ENCODE measurements at places on chromosomes 1 and 21.

- DNase-seq = no peak
Measured at GRCh38 chr1:211928290-211928801, 97.8 kb upstream of the LPGAT1 start.

DNA sequence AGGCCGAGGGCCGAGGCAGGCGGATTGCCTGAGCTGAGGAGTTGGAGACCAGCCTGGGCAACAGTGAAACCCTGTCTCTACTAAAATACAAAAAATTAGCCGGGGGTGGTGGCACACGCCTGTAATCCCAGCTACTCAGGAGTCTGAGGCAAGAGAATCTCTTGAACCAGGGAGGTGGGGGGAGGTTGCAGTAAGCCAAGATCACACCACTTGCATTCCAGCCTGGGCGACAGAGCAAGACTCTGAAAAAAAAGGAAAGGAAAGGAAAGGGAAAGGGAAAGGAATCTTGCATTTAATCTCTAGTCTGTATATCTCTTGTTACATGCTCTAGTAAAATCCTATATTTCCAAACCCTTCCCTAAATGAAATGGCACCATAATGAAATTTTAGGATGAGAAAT, 328.3 kb upstream of the ADGRL2 start:
- no peak for DNase-seq

- peak; percentile 85 for DNase-seq
Measured at GRCh38 chr1:12230549-12231275, 882 bp downstream of the VPS13D start.

GRCh38 chr1:10904396-10905358, 107.8 kb upstream of the TARDBP start:
- no peak for DNase-seq

- DNase-seq = no peak
Measured at GRCh38 chr1:5910276-5910620, 82.0 kb downstream of the NPHP4 start.

DNA sequence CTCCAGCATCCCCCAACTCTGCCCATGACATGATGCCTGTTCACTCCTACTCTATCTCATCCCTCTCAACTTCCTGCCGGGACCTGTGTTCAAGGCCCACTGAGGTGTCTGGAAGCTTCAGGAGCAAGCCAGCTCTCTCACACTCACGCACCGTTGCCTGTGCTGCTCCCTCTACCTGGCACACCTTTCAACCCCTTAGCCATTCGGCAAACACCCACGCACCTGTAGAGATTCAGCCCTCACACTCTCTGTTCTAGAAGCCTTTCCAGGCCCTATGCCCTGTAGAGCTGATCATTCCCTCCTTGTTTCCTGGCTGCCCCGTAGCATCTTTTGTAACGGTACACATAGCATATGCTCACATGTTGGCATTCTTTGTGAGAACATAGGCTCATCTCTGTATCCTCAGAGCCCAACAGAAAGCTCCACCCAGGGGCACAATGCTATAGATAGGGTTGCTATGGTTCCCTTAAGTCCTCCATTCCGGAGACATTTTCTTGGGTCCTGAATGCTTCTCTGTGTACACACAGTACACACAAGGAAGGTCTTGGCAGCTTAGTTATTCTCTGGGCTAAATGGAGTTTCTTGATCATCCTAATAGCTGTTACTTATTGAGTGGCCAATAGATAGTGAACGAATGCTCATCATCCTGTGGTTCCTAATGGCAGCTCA, 1.3 kb downstream of the C8B start:
- DNase-seq = no peak
